ENCODE measurements at places on chromosomes 5 and 9. TPM values are rescaled to one million over a fixed set of nuclear protein-coding genes. Genes with fewer than 3 reads are reported as not detected.

ABCA1 gene
- total RNA-seq = 198 TPM

PCDHB11 gene
- 0.30 TPM for total RNA-seq

PDE4D gene
- total RNA-seq = 33.6 TPM

ATP10B gene
- total RNA-seq = not detected

ANKH gene
- 26.1 TPM for total RNA-seq

FKTN gene
- 62.7 TPM for total RNA-seq

IFNA14 gene
- not detected for total RNA-seq

PCDHGA7 gene
- total RNA-seq = 4.2 TPM

PDCD1LG2 gene
- 8.3 TPM for total RNA-seq

CCNO gene
- not detected for total RNA-seq

CHSY3 gene
- 43.7 TPM for total RNA-seq

NDUFB6 gene
- 44.2 TPM for total RNA-seq

SCAI gene
- total RNA-seq = 18.6 TPM

HIGD2A gene
- 21.3 TPM for total RNA-seq

WDR38 gene
- total RNA-seq = not detected

PSD2 gene
- total RNA-seq = under 0.01 TPM

PCDHB14 gene
- 1.5 TPM for total RNA-seq

PCDHA1 gene
- total RNA-seq = 0.09 TPM

GMCL2 gene
- not detected for total RNA-seq

LHX3 gene
- total RNA-seq = not detected

LURAP1L gene
- total RNA-seq = 9.0 TPM

BTNL8 gene
- not detected for total RNA-seq

PTGDS gene
- total RNA-seq = 21.4 TPM

ENC1 gene
- 217 TPM for total RNA-seq

IFNA2 gene
- not detected for total RNA-seq

PLK2 gene
- total RNA-seq = 543 TPM

IL7R gene
- total RNA-seq = 3.6 TPM

NPR3 gene
- 1.2 TPM for total RNA-seq

PTPA gene
- 75.7 TPM for total RNA-seq
